ENCODE measurements at places on chromosomes 11 and 22.

GRCh38 chr11:94525546-94526324 is 13.5 kb downstream of the C11orf97 start:
- DNase-seq, result peak; percentile 82

GRCh38 chr11:87038235-87038977 is 672 bp downstream of the TMEM135 start:
- no peak for DNase-seq

- DNase-seq, result no peak
Observed at GRCh38 chr11:85953491-85954143, 98.4 kb downstream of the CCDC83 start.

DNA sequence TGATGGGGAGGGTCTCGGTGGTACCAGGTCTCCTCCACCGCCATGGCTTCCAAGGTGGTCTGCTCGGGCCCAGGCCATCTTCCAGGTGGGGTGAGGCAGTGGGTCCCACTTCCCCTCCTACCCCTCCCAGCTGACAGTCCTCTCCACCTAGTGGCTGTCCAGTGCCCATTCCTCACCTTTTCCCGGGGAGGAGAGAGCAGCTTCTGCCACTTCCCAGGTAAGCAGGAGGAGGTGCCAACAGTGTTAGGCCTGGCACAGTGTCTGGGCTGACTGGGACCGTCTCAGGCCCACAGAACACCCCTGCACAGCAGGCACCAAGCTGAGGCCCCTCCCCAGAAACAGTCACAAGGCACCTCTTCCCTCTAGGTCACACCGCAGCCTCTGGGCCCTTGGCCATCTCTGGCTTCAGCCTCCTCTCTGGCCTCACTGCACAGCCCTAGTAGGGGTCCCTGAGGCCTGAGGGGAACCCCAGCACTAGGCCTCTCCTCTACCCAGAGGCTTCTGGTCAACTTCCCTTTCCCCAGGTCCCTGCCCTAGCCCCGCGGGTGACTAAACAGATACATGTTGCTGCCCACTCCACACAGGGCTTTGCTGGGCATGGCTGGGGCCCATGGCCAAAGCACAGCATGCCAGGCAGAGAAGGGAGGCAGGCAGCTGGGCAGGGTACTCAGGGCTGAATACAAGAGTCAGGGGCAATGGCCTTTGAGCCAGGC is 2.3 kb upstream of the ANKRD13D start:
- no peak for DNase-seq

DNA sequence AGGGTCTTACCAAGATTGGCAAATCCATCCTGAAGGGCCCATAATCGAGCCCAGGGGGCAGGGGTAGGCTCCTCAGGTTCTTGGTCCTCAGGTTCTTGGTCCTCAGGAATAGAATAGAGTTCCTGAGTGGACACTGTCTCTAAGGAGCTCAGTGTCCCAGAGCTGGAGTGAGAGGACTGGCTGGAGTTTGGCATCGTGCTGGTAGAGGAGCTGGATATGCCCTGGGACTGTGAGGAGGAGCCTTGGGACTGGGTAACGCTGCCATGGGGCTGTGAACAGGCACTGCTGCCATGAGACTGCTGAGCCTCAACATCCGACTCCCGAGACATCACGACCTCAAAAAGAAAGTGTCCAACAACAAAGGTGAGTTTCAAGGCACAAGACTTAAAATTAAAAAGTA is 7.2 kb downstream of the CHEK2 start:
- no peak for DNase-seq

DNA sequence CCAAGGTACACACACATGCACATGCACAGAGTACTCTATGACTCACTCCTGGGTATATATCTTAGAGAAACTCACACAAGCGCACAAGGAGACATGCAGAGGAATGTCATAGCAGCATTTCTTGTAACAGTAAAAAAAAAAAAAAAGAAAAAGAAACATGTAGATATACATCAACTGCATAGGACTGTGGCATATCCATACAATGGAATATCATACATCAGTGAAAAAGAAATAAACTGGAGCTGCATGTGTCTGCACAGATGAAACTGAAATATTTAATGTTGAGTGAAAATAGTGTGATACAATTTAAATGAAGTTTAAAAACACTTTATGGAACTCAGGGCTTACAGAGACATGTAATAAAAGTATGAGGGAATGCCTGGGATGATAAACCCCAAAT is 46.4 kb downstream of the SYT13 start:
- DNase-seq, result no peak
